ENCODE measurements at places on chromosomes 3 and 15.

GRCh38 chr15:40046721-40047414 is 7.9 kb upstream of the SRP14 start:
- no peaks in the 10 kb centered on the region for H3K27me3 ChIP-seq
- no peak overlapping the region for H3K4me3 ChIP-seq
- H3K4me1 ChIP-seq = peaks cover 45% of the 10 kb centered on the region
- H3K36me3 ChIP-seq = no peaks in the 10 kb centered on the region
- no peak for DNase-seq
- peak overlapping the region; percentile 62 for H3K27ac ChIP-seq

DNA sequence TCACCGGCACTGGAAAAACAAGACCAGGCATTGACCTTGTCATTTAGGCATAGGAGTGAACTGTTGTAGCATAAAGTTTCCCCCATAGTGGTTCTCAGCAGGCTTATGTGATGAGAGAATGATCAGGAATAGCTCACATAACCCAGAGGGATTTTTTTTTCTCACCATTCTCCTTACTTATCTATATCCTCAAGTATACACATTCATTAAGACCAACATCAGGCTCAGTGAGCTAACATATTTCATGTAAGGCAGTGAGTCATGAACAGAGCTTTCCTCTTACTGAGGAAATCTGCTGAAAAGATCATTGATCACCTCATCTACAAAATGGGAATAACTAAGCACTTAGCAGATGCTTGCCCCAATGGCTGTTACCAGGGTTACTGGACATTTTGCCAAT is 396.6 kb upstream of the TMCO5A start:
- no peaks in the 10 kb centered on the region for H3K4me1 ChIP-seq
- no peak overlapping the region for H3K27ac ChIP-seq
- peaks cover 6% of the 10 kb centered on the region for H3K27me3 ChIP-seq
- no peak overlapping the region for H3K4me3 ChIP-seq
- H3K36me3 ChIP-seq = no peaks in the 10 kb centered on the region

DNA sequence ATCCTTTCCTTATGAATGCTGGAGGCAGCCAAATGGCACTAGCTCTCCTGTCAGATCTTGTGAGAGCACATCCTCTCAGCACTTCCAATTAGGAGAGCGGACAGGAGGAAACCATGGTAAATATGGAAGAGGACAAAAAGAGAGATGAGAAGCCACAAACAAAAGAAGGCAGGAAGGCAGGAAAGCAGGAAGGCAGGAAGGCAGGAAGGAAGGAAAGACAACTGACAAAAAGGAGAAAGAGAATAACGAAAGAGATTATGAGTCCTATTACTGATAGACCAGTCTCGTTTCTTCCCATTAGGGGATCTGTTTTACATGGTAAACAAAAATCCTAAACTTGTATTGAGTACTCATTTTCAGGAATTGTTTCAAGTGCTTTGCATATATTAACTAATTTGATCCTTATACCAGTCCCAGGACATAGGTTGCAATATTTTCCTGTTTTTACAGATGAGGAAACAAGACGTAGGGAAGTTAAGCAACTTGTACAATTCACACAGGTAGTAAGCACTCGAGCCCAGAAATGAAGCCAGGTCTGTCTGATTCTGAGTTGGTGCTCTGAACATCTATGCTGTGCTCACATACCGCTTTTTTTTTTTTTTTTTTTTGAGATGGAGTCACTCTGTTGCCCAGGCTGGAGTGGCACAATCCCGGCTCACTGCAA is 4.2 kb downstream of the BCL2A1 start:
- H3K27ac ChIP-seq = no peak overlapping the region
- no peak overlapping the region for H3K4me3 ChIP-seq
- H3K4me1 ChIP-seq = peaks cover 15% of the 10 kb centered on the region
- no peaks in the 10 kb centered on the region for H3K27me3 ChIP-seq

DNA sequence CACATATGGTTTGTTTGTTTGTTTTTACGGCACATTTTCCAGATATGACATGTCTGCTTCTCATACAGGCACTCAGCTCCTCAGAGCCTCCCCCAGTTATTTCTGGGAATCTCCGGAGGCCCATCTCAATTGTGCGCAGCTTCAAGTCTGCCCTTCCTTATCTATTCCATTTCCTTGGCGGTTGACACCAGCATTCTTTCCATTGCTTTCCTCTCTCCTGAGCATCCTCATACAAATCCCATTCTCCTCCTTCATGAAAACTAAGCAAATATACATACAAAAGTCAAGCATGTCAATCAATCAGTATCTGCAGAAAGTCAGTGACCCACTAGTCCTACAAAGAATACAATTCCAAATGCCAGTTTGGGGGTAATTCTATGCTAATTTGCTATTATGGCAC is 166.7 kb downstream of the SQOR start:
- no peak overlapping the region for H3K4me3 ChIP-seq
- no peak for DNase-seq
- H3K27me3 ChIP-seq = no peaks in the 10 kb centered on the region
- H3K27ac ChIP-seq = no peak overlapping the region
- no peaks in the 10 kb centered on the region for H3K36me3 ChIP-seq

DNA sequence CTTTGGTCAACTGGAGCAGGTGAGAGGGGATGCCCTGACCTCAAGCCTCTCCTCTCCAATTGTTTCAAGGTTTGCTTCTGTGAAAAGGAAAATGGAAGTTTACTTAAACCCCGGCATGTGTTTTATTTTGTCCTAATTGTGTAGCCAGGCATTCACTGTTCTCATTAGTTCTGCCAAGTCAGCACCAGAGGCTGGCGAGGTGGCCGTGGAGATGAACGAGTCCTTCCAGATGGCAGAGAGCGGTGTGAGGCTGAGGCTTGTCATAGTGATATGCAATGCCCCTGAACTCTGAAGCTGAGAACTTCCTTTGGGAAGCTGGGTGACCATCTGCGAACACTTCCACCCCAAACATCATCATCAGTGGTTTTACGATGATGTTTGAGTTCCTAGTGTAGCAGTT is 199.6 kb downstream of the TJP1 start:
- H3K4me3 ChIP-seq = no peak overlapping the region
- no peak for DNase-seq
- H3K36me3 ChIP-seq = no peaks in the 10 kb centered on the region
- H3K27ac ChIP-seq = no peak overlapping the region

DNA sequence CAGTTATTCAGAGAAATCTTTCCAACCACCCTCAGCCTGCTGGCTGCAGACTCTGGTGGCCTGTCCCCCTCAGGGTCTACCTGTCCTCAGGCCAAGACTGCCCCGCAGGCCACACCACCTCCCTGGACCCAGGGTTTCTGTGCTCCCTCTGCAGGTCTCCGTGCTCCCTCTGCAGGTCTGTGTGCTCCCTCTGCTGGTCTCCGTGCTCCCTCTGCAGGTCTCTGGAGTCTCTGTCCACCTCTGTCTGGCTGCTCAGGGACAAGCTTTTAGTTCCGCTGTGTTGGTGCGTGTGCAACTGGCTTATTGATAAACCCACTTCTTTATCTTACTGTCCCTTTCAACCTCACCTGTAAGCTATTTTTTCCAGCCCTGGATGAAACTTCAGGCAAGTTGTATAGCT is 30.1 kb downstream of the BDH1 start:
- no peak overlapping the region for H3K27ac ChIP-seq
- no peaks in the 10 kb centered on the region for H3K4me1 ChIP-seq
- no peaks in the 10 kb centered on the region for H3K27me3 ChIP-seq
- no peaks in the 10 kb centered on the region for H3K36me3 ChIP-seq

GRCh38 chr3:35744419-35744818 is 105.1 kb downstream of the ARPP21 start:
- H3K27me3 ChIP-seq = peaks cover 68% of the 10 kb centered on the region
- H3K4me1 ChIP-seq = peaks cover 16% of the 10 kb centered on the region
- H3K4me3 ChIP-seq = peak overlapping the region; percentile 21
- DNase-seq = no peak
- H3K27ac ChIP-seq = no peak overlapping the region

- H3K4me3 ChIP-seq = no peak overlapping the region
- no peak for DNase-seq
- H3K36me3 ChIP-seq = no peaks in the 10 kb centered on the region
- H3K27me3 ChIP-seq = no peaks in the 10 kb centered on the region
Observed at GRCh38 chr15:100457201-100457600, 71.5 kb downstream of the CERS3 start.

DNA sequence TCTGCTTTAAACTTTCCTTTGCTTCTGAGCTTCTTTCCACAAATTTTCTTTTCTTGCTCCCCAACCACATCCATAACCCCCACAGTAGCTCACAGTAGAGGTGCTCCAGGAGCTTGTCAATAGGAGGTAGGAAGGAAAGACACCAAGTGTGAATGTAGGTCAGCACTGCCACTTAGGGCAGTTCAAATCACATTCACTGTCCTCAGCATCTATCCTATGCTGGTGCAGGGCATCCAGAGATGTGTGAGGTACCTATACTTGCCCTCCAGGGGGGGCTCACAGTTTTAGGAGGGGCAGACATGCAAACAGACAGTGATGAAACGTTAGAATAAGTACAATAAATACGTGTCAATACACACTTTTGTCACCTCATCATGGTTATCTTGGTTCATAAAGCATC is 1.5 kb upstream of the SPSB4 start:
- no peaks in the 10 kb centered on the region for H3K36me3 ChIP-seq
- no peak for DNase-seq
- no peak overlapping the region for H3K27ac ChIP-seq
- peaks cover 30% of the 10 kb centered on the region for H3K27me3 ChIP-seq
- no peak overlapping the region for H3K4me3 ChIP-seq

- no peaks in the 10 kb centered on the region for H3K27me3 ChIP-seq
- H3K4me1 ChIP-seq = no peaks in the 10 kb centered on the region
- no peak overlapping the region for H3K27ac ChIP-seq
- H3K4me3 ChIP-seq = no peak overlapping the region
- H3K36me3 ChIP-seq = no peaks in the 10 kb centered on the region
- no peak for DNase-seq
Observed at GRCh38 chr3:154851644-154852043, 228.5 kb upstream of the MME start.

GRCh38 chr3:71240034-71240433 is 343.5 kb downstream of the FOXP1 start:
- no peaks in the 10 kb centered on the region for H3K27me3 ChIP-seq

DNA sequence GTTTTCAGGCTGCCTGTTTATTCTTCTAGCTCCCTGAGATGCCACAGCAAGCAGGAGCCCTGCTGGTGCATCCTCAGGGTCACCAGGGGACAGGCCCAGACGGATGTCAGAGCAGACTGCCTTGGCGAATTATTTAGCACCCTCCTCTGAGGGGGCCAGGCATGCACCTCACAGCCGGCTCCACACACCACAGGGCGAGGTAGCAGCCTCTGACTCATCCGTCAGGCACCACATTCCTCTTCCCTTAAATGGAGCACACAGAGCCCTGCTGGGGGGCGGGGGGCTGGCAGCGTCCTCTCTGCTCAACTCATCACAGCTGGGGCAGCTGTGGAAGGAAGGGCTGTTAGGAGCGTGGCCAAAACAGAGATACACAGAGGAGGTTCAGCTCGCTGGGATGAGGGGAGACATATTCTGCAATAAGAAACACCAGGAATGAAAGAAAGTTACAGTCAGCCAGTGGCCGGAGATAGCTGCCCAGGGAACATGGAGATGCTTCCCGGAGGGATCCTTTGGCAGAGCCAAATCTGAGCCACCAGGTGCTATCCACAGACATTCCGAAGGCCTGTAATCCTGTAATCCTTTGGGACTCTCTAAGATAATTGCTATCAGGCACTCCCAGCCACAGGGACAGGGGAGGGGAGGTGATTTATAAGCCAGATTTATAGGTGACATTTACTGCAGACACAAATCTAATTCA is 13.9 kb upstream of the PRICKLE2 start:
- DNase-seq = peak; percentile 54
- H3K36me3 ChIP-seq = peaks cover 27% of the 10 kb centered on the region

GRCh38 chr3:38834110-38834509 is 18.1 kb upstream of the SCN10A start:
- H3K4me3 ChIP-seq = no peak overlapping the region
- no peak for DNase-seq
- H3K4me1 ChIP-seq = peaks cover 9% of the 10 kb centered on the region
- H3K36me3 ChIP-seq = no peaks in the 10 kb centered on the region

- peaks cover 22% of the 10 kb centered on the region for H3K4me1 ChIP-seq
- no peak overlapping the region for H3K27ac ChIP-seq
- no peak for DNase-seq
- no peaks in the 10 kb centered on the region for H3K27me3 ChIP-seq
- H3K36me3 ChIP-seq = no peaks in the 10 kb centered on the region
- H3K4me3 ChIP-seq = no peak overlapping the region
Observed at GRCh38 chr15:99446565-99447496, 119.0 kb upstream of the MEF2A start.

- no peak overlapping the region for H3K27ac ChIP-seq
Observed at GRCh38 chr3:173761161-173761560, 363.6 kb downstream of the NLGN1 start.

DNA sequence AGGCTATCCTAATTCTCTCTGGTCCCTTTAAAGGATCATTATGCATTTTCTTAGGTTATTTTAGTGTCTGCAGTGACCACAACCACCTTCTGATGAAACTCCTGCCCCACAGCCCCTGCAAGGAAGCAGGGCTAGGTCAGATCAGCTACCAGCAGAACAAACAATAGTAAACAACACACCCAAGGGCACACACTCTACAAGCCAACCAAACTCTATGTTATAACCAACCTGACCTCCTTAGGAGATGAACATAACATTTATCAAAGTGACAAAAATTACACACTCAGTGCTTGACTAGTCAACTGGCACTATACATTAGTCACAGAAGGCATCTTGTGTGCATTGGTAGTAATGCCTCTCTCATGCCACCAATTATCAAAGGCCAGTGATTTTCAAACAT is 17.3 kb downstream of the DENND6A start:
- H3K4me3 ChIP-seq = no peak overlapping the region
- peaks cover 17% of the 10 kb centered on the region for H3K36me3 ChIP-seq
- no peaks in the 10 kb centered on the region for H3K4me1 ChIP-seq
- H3K27ac ChIP-seq = peak overlapping the region; percentile 37

DNA sequence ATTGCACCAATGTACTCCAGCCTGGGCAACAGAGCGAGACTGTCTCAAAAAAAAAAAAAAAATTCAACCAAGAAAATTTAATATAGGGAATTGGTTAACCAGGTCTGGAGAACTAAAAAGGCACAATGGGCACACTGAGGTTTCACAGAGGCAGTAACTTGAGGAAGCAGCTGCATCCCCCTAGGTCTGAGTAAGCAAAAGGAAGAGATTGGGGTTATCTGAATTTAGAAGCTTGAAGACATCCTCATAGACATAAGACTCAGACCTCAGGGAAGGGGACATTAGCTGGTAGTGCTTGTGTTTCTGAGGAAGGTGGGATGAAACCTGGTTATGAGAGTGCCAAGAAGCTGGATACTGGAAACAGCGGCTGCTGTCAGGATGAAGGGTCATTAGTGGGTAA is 50.1 kb upstream of the LEKR1 start:
- H3K27ac ChIP-seq = no peak overlapping the region
- peaks cover 1% of the 10 kb centered on the region for H3K27me3 ChIP-seq
- H3K4me3 ChIP-seq = no peak overlapping the region
- no peak for DNase-seq
- H3K4me1 ChIP-seq = peaks cover 19% of the 10 kb centered on the region
- H3K36me3 ChIP-seq = no peaks in the 10 kb centered on the region

GRCh38 chr3:126019683-126020082 is 50.7 kb downstream of the ROPN1B start:
- H3K4me3 ChIP-seq = no peak overlapping the region
- H3K36me3 ChIP-seq = peaks cover 3% of the 10 kb centered on the region
- no peaks in the 10 kb centered on the region for H3K4me1 ChIP-seq
- no peak overlapping the region for H3K27ac ChIP-seq

GRCh38 chr3:98962189-98962930 is 60.9 kb upstream of the DCBLD2 start:
- peaks cover 4% of the 10 kb centered on the region for H3K4me1 ChIP-seq
- H3K4me3 ChIP-seq = no peak overlapping the region

GRCh38 chr3:7813365-7813764 is 688.3 kb upstream of the LMCD1 start:
- no peaks in the 10 kb centered on the region for H3K4me1 ChIP-seq
- no peak for DNase-seq
- no peak overlapping the region for H3K4me3 ChIP-seq
- H3K36me3 ChIP-seq = no peaks in the 10 kb centered on the region
- H3K27me3 ChIP-seq = no peaks in the 10 kb centered on the region
- no peak overlapping the region for H3K27ac ChIP-seq

Data from mesothelial cell of epicardium (in vitro differentiated cells).